ENCODE measurements at places on chromosomes 2 and 18.

DNA sequence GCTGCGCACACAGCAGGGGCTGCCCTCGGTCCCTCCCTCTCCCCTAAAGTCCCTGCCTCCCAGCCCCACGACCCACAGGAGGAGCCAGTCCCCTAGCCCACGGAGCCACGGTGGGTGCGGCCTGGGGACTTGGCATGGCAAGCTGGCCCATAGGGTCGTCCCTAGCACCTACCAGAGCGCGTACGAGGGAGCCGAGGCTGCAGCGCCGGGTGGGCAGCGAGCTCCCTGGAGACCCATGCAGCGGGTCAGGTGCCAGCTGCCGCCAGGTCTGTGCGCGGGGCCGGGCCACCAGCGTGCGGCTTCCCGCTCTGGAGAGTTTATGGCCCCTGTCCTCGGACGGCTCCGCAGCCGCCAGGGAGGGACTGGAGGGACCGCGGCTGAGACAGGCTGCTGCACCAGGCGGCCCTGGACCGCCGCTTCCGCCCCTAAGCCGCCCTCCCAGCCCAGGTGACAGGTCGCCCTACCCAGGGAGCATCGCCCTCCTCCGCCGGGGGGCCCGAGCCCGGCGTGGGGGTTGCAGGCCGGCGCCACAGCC is 273.6 kb downstream of the CCDC74A start:
- no peak for DNase-seq

DNA sequence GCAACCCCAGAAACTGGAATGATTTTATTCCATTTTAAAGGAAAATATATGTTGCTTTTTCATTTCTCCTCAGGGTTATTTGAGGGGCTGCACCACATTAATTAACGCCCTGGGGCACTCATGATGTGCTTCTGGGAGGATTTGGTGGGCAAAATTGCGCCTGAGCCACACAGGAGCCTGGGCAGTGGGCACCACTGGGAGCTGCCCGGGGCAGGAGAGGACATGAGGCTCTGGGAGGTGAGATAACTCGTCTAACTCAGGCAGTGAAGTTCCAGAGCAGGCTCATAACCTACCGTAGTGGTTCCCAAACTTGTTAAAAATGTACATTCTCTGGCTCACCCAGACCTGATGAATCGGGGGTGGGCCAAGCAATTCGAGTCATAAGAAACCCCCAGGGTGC is 68.3 kb downstream of the EDAR start:
- no peak for DNase-seq

DNA sequence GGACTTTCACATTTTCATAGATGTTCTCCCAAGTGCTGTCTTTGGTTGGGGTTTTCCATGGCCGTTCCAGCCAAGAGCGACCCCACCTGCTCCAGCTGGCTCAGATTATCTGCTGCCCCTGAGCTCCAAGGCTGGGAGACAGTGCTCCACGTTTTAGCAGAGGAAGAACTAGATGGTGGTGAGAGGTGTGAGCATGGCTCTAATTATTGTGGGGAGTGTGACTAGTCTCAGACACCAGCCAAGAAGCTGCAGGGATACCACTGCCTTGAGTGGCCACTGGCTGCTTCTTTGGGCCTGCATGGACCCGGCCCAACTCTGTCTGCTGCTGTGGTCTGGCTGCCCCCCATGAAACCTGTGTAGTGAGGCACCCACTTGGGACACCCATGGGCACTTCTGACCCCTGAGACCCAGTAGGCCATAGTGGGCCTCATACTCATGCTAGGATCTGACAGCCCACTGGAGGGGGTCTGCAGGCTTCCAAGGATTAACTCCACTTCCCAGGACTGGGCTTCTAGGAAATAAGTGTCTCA is 2.8 kb upstream of the NCL start:
- DNase-seq = no peak

DNA sequence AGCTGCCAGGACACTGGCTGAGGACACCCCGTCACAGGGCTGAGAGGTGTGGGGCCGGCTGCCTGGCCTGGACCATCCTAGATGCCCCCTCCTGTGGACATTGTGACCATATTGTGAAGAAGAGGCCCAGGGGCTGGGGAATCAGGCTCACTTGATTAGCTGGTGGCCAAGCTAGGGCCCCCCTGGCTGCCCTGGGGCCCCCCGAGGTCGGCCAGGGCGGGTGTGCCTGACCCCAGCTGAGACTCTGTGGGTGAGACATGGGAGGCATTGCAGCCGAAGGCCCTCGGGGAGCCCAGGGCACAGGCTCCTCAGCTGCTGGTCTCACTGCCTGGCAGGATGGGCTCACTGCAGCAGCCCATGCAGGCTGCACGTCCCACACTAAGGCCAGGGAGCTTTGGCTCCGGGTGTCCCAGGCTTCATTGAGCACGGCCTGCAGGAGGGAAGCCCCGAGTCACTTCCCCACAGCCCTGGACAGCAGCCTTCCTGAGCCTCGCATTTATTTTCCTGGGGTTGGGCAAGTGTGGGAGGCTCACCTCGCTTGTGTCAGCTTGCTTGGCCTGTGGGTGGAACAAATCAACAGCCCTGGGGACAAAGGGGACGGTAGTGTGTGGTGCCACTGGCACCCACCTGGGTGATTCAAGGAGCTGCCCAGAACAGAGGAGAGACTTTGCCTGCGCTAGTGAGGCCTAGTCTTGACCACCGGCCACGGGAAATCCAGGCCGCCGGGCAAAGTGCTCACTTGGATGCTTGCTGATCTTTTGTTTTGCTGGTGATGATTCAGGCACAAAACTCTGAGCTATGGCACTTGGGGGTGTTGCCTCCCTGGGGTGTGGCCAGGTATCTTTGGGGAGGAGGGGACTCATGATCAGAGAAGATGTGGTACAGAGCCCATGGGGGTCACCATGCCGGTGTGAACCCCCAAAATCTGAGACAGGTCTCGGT is 1.3 kb downstream of the GAL3ST2 start:
- DNase-seq = no peak

DNA sequence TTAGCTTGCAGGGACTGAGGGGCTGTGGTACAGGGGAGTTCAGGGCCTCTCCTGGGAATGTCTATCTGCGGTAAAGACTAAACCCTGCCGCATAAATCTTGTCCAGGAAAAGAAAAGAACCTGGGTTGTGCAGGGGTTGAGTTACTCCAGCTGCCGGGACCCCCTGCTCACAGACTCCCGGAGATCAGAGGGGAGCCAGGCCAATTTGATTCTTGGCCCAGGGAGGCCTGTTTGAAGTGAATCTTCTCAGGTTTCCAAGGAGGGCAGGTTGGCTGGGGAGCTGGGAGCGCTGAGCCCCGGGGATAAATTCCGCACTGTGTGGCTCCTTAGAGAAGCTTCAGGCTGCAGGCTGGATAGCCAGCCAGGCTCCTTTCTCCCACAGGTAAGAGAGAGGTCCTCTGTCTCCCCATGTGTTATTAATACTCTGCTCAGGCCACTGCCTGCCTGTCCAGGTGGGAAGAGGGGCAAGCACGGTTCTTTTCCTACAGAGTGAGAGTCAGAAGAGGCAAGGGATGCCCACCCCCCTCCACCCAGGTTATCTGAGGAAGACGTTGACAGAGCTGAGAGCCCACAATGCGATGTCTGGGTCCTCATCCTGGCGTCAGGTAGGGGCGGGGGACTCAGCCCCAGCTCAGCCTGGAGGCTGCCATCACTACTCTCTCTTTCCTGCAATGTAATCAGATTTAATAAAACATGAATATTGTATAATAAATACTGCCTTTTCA is 82.7 kb downstream of the LONRF2 start:
- DNase-seq = no peak

DNA sequence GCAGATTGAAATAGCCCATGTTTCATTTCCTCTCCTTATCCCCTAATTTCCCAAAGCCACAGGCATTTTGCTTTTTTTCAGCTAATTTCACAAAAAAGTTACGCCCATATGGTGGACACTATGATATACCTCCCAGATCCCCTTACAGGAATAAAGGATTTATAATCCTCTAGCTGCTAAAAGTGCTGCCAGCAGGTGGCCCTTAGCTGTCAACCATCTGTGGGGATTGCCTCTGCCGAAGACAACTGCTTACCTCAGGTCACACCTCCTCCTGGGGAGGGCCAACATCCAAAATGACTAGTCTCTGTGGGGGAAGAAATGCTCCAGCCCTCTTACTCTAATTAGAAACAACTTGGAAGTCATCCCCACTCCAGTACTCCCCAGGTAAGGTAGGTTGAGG is 61.0 kb upstream of the EPB41L3 start:
- no peak for DNase-seq

- DNase-seq = no peak
These were observed 301.5 kb downstream of the PIEZO2 start for GRCh38 chr18:10847907-10848306.

GRCh38 chr2:136666-137065 is 90.4 kb upstream of the FAM110C start:
- no peak for DNase-seq

DNA sequence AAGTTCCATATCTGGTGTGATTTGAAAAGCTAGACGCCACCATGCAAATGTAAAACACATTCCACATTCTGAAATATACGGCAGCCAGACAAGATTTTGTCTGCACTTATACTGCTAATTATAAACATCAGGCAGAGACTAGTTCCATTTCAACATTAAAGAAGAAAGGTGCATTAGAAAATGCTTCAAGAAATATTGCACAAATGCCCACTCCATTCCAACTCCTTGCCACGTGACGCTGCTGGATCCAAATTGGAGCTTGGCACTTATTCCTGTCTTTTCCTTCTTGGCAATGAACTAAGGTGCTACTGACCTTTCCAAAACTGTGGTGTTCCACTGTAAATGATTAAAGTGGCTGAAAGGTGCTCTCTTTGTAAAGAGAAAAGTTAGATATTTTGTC is 6.3 kb downstream of the COL6A3 start:
- no peak for DNase-seq

- DNase-seq = no peak
These were observed 132.5 kb upstream of the OSR1 start for GRCh38 chr2:19490846-19491435.

DNA sequence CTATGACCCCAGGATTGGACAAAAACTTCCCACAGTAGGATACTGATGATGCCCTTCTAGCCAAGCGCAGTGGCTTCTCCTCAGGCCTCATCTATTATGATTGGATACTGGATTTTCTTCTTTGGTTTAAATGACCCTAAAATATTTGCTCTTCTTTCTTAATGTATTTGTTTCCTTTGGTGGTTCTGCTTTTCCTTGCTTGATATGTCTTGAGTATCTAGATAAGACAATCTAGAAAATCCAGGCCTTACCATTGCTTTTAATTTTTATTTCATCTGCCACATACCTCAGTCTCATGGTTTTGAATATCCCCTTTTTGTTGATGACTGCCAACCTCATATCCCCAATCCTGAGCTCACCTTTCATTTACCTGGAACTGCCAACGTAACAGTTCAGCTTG is 35.6 kb downstream of the OTOF start:
- DNase-seq = no peak

- DNase-seq = no peak
These were observed 67.0 kb downstream of the MAP4K3 start for GRCh38 chr2:39370101-39370500.

GRCh38 chr18:13253786-13254688 is 35.5 kb downstream of the LDLRAD4 start:
- DNase-seq = no peak

DNA sequence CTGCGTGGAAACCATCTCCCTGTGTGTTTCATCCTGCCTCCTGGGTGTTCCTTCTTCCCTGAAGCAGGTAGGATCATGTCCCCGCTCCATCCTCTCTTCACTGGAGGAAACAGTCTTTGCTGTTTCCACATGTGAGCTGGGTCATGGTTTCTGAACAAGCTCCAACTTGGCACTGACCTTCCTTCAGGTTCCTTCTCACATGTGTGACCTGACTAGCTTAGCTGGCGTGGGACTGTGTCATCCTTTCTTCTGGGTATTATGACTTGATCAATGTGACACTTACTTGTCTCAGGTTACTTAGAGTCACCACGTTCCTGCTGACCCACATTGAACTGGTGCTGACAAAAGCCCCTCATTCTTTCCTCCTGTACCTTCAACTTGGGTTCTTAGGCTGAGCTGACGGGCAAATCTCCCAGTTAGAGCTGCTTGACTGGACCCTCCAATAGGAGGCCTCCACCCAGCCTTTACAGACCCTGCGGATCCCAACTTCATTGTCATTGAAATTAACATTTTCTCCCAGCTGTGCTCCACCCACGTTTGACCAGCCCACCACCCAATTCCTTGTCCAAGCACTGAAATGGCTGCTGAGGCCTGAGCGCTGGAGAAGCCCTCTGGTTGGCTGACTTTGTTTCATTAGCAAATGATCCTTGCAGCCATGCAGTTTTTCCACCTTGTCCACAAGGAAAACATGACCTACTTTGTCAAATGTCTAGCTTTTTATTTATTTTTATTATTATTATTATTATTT is 128.1 kb downstream of the DDX1 start:
- no peak for DNase-seq

DNA sequence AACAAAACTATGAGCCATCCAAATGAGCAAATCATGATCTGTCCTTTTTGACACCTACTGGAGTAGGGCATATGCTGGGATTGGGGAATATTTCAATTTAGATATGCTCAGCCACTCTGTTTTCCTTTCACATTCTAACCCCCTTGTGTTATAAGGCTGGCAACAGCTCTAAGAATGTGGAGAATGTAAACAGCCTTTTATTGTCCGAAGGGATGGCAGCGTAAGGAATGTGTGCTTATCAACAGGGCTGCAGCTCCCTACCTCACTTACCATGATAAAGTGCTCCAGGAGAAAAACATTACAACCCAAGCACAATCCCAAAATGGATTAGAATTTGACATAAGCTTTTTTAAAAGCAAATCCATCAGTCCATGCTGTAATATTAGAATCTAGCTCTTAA is 2.2 kb downstream of the NXPH2 start:
- no peak for DNase-seq

DNA sequence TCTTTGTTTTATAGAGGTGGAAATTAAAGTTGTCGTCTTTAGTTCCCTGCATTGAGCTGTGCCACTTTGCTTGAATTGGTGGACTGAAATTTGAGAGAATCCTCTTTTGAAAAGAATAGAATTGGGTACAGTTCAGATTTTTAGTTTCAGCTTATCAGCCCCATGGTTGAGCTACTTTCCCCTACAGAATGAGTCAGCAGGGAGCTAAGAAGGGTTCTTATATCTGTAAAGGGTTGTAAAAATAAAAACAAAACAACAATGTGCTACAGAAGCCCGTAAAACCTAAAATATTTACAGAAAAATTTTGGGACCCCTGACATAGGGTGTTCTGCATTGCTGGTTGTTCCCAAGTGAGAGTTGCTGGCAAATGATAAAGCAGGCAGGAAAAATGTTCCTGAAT is 12.6 kb downstream of the SLC20A1 start:
- no peak for DNase-seq

GRCh38 chr2:236847538-236848263 is 238.0 kb upstream of the COPS8 start:
- DNase-seq = no peak

- no peak for DNase-seq
These were observed 282.1 kb upstream of the FSIP2 start for GRCh38 chr2:185456517-185456916.

- DNase-seq = no peak
These were observed 147.8 kb downstream of the PMAIP1 start for GRCh38 chr18:60047556-60047955.

GRCh38 chr2:3857576-3857975 is 154.2 kb downstream of the DCDC2C start:
- no peak for DNase-seq

DNA sequence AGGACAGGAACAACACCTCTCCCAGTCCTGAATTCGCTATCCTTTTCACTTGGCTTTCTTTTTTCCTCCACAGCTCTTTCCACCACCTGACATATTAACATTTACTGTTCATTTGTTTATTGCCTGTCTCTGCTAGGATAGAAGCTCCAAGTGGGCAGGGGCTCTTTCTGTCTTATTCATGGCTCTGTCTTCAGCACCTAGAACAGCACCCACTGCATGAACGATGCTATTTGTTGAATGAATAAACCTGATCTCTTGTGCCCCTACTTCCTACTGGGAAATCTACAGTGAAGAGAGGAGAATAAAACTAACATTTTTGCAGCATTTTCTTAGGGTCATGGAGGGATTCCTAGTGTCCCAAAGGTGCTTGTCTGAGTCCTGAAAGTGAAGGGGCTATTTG is 24.4 kb upstream of the GAREM2 start:
- no peak for DNase-seq

All from activated CD8-positive, alpha-beta T cell treated with anti-CD3 and anti-CD28 coated beads for 36 hours (primary cell).